PC-9 (cell line): ENCODE measurements at places on chromosomes 6 and 20.

DNA sequence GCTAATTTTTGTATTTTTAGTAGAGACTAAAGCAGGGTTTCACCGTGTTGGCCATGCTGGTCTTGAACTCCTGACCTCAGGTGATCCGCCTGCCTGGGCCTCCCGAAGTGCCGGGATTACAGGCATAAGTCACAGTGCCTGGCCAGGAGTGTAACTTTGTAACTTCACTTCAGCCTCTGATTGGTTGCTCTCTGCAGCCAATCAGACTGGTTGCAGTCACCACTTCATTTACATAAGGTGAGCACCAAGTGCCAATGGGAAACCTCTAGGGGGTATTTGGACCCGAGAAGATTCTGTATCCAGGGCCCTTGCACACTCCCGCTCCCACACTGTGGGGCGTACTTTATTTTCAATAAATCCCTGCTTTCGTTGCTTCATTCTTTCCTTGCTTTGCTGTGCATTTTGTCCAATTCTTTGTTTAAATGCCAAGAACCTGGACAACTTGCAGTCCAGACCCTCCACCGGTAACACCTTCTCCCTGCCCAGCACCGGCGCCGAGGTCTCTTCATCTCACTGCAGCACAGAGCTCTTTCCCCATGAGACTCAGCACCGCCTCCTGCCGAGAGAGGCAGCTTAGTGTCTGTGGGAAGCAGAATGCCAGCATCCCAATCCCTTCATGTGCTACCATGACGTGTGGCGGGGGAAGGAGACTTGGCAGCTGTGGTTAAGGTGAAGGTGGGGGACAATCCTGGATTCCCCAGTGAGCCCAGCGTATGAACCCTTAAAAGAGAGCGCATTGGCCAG lies 14.0 kb upstream of the MRGBP start:
- no peak for DNase-seq

GRCh38 chr6:37565267-37566110 lies 65.8 kb upstream of the CCDC167 start:
- DNase-seq: no peak

DNA sequence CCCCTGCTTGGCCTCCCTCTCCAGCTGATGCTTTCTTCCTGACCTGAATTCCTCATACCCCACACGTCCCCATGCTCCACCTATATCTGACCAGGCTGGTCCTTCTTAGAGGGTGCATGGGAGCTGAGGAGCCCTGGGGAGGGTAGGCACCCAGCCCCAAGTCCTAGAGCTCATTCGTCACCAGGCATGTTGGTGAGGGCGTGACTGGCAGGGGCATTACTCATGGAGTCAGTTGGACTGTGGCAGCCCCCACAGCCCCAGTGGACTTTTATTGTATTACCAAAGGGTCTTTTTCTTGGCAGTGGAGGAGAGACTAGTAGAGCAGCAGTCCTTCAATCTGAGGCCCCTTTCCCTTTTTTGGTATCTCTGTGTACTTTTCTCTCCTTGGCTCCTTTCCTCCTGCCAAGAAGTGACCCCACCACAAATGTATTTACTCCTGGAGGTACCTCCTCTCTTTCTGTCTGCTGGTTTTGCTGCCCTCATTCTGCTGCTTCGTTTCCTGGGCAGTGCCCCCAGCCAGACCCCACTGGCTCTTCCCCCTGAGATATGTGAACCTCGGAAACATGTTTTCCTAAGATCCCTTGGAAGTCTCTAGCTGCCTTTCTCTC lies 10.4 kb upstream of the SGK2 start:
- no peak for DNase-seq

GRCh38 chr6:169589293-169589692 lies 112.5 kb downstream of the WDR27 start:
- no peak for DNase-seq

DNA sequence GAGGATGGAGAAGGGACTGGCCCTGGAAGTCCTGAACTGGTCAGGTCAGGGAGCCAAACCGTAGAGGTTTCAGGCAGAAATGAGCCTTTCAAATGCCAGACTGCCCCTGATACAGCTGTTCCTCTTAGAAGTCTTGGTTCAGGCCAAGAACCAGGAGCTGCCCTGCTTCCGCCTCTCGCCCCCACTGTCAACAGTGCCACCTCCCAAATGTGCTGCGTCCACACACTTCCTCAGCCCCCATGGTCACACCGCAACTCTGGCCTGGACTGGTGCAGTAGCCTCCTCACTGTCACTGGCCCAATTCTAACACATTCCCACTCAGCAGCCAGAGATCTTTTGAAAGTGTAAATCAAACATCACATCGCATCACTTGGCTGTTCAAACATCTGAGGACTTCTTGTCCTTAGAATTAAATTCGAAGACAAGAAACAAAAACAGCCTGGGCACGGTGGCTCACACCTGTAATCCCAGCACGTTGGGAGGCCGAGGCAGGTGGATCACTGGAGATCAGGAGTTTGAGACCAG lies 69.7 kb downstream of the STK35 start:
- DNase-seq: no peak
